CD4-positive, alpha-beta T cell treated with Interleukin-4 for 4 hours (primary cell): ENCODE measurements at places on chromosomes 2 and 18.
A peak's percentile ranks its signal among the peaks of the same experiment; 100 is the strongest.

DNA sequence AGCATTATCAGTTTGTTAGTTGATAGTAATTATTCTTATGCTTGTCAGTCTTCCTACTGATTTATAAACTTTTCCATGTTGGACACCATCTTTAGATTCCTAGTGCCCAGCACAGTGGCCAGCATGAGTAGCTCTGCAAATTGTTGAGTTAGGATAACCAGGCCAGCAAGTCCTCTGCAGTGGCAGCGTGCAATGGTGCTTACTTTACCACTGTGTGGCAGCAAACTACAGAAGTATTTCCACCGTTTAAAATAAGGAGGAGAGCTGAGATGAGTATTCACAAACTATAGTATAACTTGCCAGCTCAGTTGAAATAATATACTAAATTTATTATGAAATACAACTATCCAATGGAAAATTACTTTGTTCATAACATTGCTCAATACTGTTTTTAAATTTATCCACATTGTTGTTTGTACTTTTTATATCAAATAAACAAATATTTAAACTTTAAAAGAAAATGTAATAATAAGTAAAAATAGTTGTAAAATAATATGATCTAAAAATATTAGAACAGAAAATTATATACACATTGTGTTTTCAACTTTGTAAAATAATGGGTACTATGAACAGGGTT is 9.3 kb upstream of the THADA start:
- DNase-seq, result peak; percentile 30

DNA sequence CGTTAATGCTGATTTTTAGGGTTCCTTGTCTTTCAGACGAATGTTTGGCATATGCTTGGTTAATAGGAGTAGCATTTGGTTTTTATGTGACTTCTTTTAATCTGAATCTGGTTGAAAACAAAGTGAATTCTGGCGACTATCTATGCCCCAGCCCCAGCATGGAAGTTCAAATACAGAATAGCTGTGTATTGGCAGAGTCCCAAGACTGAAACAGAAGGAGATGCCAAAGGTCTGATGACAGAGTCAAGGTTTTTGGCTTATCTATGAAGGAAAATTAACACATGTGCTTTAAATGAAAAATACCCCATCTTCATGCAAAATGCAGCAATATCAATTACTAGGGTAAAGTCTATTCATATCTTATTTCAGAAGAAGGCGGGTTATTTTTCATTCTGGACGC is 734.8 kb upstream of the NXPH2 start:
- no peak for DNase-seq

GRCh38 chr18:78431606-78432005 is 548.0 kb upstream of the SALL3 start:
- no peak for DNase-seq

DNA sequence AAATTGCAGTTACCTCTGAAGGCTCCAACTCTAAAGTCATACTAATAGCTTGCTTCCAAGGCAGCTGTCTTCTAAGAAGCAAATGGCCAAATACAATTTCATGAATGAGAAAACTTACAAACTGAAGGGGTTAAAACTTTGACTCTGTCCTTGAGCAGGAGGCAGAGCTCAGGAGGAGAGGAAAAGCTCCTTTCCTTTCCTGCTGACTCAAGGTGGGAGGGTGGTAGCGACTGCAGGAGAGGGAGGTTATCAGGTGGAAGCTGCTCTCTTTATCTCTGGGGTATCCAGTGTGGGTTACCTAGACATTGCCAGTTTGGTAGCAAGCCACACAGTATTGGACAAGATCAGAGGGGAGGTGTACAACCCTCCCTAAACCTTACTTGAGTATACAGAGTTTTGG is 2.7 kb upstream of the EFEMP1 start:
- DNase-seq, result no peak

DNA sequence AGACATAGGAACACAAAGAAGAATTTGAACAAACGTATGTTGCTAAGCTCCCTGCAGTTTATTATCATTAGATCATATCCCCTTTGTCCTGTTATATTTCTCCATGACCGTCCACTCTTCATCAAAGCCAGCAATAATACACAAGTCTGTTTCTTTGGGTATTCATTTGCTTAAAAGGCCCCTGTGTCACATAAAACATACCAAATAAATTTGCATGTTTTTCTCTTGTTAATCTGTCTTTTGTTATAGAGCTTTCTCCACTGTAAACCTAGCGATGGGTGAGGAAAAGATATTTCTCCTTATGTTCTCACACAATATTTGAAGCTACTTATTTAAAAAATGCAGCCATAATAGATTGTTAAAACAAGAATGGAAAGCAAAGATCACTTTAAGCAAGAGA is 42.9 kb upstream of the REL start:
- no peak for DNase-seq

DNA sequence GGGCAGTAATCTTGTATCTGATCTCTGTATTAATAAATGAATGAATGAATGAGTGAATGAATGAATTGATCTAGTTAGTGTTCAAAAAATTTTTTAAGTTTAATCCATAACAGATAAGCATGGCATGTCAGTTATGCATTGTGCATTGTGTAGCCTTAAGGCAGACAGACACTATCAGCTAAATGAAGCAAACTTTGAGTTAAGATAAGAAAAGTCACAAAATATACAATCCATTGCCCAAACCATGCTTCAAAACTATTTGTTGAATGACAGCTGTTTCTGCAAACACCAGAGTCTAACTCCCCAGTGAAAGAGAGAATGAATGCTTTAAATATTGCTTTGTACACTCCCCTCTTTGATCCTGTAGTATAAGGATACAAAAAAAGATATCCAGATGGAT is 314.3 kb upstream of the ETAA1 start:
- no peak for DNase-seq

- no peak for DNase-seq
Observed at GRCh38 chr2:159695795-159696448, 16.4 kb upstream of the MARCHF7 start.

GRCh38 chr2:170891893-170892292 is 37.2 kb upstream of the GORASP2 start:
- DNase-seq, result no peak

DNA sequence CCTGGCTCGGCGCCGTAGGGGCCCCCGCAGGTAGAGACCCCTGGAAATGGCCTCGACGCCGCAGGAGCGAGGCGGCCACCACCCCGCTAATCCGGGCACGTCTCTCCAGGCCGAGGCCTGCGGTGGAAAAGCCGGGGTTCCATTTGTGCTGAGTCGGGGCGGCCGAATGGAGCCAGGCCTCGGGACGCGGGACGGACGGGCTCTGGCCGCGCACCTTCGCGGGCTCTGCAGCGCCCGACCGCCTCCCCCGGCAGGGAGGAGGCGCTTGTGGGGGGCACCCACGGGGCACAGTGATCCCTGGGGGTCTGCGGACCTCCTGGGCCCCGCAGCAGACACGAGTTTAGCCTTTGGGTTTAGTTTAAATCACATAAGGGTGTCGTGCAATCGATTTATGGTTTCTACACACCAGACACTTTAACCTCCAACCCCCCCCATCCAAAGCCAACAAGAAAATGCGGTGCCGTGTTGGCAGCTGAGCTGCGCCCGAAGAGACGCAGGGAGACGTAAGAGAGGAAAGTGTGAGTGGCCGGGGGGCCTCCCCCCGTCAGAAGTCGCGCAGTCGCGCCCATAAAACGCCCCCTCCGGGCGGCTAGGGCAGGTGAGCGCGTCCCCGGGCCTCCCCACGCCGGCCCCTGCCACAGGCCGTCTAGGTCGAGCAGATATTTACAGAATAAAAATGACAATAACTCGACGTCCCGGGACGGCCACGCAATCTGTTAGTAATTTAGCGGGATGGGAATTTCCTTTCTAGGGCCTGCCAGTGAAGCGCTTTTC is 1.0 kb upstream of the NFATC1 start:
- DNase-seq, result no peak

GRCh38 chr2:138581909-138582308 is 80.3 kb downstream of the SPOPL start:
- no peak for DNase-seq

DNA sequence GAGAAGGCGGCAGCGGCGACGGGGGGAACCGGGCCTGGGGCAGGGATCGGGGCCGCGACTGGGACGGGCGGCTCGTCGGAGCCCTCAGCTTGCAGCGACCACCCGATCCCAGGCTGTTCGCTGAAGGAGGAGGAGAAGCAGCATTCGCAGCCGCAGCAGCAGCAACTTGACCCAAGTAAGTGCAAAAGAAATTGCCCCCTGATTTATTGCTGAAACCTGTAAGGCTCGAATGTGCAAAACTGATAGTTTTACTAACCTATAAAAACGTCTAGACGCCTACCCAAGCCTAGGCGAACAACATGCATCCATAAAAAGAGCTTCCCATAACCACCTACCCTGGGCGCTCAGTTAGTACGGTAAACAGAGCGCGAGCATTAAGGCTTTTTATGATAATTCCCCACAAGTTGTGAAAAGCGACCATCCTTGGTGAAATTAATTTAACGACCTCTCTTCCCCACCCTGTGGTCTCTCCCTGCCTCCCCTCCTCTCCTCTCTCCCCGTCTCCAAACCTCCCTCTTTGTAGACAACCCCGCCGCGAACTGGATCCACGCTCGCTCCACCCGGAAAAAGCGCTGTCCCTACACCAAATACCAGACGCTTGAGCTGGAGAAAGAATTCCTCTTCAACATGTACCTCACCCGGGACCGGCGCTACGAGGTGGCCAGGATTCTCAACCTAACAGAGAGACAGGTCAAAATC is 1.0 kb downstream of the HOXD9 start:
- DNase-seq, result no peak

GRCh38 chr18:57716549-57716948 is 86.6 kb downstream of the ATP8B1 start:
- no peak for DNase-seq

- no peak for DNase-seq
Observed at GRCh38 chr18:63107171-63107845, 212.3 kb downstream of the BCL2 start.

DNA sequence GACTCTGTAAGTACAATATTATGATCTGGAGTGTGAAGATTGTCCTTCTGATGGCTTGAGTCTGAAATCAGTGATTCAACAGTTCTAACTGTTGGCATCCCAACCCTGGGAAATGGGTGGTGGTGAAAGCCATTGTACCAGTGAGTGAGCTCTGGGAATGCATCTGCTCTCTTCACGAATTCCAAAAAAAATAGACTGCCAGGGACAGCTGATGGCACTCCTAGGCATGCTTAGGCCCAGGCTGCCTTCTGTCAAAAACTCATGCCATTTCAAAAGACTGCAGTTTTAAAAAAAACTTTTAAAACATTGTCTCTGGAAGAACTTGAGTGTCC is 20.3 kb downstream of the OXER1 start:
- DNase-seq, result no peak

DNA sequence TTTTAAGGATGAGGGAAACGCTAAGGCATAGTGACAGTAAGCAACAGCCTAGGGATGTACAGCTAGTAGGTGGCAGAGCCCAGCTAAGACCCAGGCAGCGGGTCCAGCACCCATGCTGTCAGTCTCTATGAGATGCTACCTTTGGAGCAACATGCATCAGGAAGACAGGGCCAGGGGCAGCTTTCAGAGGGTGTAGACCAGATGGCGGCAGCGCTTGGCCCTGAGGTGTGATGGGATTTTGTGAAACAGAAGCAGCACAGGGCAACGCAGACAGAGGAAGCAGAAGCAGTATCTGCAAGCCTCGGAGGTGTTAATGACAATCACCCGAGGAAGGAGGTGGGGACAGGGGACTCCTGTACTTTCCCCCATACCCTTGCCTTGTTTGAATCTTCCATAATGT is 43.2 kb downstream of the SDC1 start:
- DNase-seq, result no peak

DNA sequence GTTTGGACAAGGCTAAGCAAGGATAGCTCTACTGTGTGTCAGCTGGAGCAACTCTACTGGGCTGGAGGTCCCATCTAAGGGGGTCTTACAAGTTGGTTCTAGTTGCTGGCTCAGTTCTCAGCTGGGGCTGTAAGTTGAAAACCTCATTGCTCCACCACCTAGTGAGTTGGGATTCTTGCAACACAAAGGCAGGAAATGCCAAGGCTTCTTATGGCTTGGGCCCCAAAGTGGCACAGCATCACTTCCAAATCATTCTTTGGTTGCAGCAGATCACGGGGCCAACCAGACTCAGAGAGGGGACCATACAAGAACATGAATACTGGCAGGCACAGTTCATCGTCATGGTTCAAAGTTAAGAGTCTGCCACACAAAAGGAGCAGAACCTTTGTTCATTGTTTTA is 332.7 kb downstream of the LRRTM1 start:
- no peak for DNase-seq

DNA sequence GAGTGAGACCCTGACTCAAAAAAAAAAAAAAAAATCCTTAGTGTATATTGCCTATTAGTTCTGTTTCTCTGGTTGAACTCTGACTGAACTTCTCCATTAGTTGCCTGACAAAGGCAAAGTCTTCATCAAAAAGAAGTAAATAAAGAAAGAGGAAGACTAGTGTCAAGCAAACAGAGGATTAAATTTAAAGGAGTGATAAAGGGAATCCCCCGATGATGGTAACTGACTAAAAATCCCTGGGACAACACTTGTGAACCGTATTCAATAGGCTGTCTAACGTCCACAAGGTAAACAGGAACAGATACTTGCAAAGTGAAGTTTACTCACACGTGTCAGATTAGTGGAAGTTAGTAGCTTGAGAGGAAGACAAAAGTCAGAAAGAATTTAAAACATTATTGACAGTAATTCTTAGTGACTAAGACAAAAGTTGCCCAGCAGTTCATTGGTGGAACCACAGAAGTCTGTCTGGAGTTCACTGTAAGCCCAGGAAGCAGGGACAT is 26.2 kb upstream of the SPOPL start:
- DNase-seq, result no peak

DNA sequence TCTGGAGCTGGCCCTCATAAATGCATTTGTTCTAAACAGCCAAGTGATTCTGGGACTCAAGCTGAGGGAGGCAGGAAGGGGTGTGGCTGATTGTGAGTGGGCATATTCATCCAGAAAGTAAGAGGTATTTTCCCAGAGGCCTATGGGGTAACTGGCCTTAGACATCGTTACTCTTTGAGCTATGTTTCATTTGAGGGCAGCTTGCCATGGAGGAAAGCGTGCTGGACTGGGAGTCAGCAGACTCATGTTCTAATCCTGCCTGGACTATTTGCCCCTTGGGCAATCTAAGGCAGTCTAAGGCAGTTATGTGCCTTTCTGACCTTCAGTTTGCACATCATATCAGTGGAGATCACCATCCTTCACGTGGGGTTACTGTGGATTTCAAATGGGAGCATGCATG is 93.5 kb upstream of the SLC14A2 start:
- DNase-seq, result no peak

- peak; percentile 57 for DNase-seq
Observed at GRCh38 chr2:241858206-241859016, at the start of gene PDCD1. Gene PDCD1 (minus strand): TSS chr2:241858894. CDS start chr2:241858838, 56 bp downstream.

GRCh38 chr2:7060631-7061449 is 143.6 kb downstream of the RNF144A start:
- DNase-seq, result no peak

DNA sequence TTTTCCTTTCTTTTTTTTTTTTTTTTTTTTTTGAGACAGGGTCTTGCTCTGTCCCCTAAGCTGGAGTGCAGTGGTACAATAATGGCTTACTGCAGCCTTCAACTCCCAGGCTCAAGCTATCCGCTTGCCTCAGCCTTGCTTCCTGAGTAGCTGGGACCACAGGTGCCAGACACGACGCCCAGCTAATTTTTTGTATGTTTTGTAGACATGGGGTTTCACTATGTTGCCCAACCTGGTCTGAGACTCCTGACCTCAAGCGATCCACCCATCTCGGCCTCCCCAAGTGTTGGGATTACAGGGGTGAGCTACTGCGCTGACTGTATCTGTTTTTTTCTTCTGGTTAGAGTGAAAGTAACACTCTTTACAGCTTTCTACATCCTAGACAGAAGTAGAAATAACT is 240.3 kb upstream of the FBXO11 start:
- DNase-seq, result no peak

GRCh38 chr2:21043744-21044532 is at the start of gene APOB:
Gene APOB (minus strand): TSS chr2:21044073. CDS start chr2:21043945, 128 bp downstream.
- no peak for DNase-seq

- no peak for DNase-seq
Observed at GRCh38 chr2:177828557-177828956, 244.0 kb downstream of the PDE11A start.
